ENCODE measurements at places on chromosomes 12 and 14. TPM values are rescaled to one million over a fixed set of nuclear protein-coding genes. Genes with fewer than 3 reads are reported as not detected.

GRCh38 chr14:70947739-70948138 is 40.5 kb downstream of the PCNX1 start:
- peak; percentile 10 for DNase-seq
- no peaks in the 10 kb centered on the region for H3K27me3 ChIP-seq
- H3K36me3 ChIP-seq, result peaks cover 50% of the 10 kb centered on the region
- no peak overlapping the region for H3K27ac ChIP-seq
- H3K4me3 ChIP-seq, result no peak overlapping the region

GRCh38 chr12:62006076-62006732 is 254.0 kb upstream of the USP15 start:
- no peaks in the 10 kb centered on the region for H3K27me3 ChIP-seq
- no peak overlapping the region for H3K27ac ChIP-seq
- no peaks in the 10 kb centered on the region for H3K4me1 ChIP-seq
- DNase-seq, result peak; percentile 63

GRCh38 chr14:79270361-79270760 is 940.9 kb downstream of the DIO2 start:
- H3K4me1 ChIP-seq, result no peaks in the 10 kb centered on the region
- H3K36me3 ChIP-seq, result no peaks in the 10 kb centered on the region
- no peak overlapping the region for H3K27ac ChIP-seq
- no peak overlapping the region for H3K4me3 ChIP-seq
- H3K27me3 ChIP-seq, result no peaks in the 10 kb centered on the region

- no peak overlapping the region for H3K27ac ChIP-seq
- H3K4me3 ChIP-seq, result no peak overlapping the region
- no peaks in the 10 kb centered on the region for H3K27me3 ChIP-seq
- peaks cover 5% of the 10 kb centered on the region for H3K4me1 ChIP-seq
- no peak for DNase-seq
Measured at GRCh38 chr12:51925346-51926063, 18.2 kb downstream of the ACVRL1 start.

Gene ARHGDIB
- total RNA-seq, result 10.4 TPM
